ENCODE measurements at places on chromosomes 2 and 18.

- DNase-seq, result no peak
Measured at GRCh38 chr2:240455272-240455646, 19.8 kb downstream of the GPC1 start.

DNA sequence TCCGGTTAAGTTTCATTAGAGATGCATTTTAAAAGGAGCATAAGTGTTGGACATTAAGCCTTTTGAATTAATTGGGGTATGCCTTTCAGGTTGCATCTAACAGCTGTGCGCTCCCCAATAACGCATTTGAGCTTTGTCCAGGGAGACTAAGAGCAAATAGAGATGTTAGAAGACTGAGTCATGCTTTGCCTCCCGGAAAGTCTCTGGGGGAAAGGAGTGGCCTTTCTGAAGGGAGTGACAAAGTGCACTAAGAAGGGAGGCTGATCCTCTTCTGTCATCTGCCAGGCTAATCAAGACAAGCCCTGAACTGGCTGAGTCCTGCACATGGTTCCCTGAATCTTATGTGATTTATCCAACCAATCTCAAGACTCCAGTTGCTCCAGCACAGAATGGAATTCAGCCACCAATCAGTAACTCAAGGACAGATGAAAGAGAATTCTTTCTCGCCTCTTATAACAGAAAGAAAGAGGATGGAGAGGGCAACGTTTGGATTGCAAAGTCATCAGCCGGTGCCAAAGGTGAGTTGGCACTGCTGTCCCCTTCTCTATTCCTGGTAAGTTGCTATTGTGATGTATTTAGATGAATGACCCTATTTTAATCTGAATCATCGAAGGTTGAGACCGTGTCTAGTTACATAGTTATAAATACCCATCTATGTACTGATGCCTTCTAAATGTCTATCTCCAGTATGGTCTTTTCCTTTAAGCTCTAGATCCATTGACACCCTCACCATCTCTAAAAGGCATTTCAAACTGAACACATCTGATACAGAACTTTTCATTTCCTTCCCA is 12.1 kb downstream of the TTL start:
- DNase-seq, result no peak

GRCh38 chr2:173198327-173198726 is 122.7 kb downstream of the MAP3K20 start:
- DNase-seq, result no peak

- no peak for DNase-seq
Measured at GRCh38 chr2:142325870-142326269, 195.1 kb upstream of the LRP1B start.

DNA sequence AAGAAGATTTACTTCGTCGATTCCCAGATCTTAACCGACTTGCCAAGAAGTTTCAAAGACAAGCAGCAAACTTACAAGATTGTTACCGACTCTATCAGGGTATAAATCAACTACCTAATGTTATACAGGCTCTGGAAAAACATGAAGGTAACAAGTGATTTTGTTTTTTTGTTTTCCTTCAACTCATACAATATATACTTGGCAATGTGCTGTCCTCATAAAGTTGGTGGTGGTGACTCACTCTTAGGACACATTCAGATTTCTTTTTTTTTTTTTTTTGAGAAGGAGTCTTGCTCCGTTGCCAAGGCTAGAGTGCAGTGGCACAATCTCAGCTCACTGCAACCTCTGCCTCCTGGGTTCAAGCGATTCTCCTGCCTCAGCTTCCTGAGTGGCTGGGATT is 26.8 kb downstream of the MSH2 start:
- DNase-seq, result no peak

All from pancreas (tissue), 10 donors.